ENCODE measurements at places on chromosomes 7 and 10.

GRCh38 chr10:122277526-122278136 lies 6.5 kb downstream of the BTBD16 start:
- DNase-seq: no peak

DNA sequence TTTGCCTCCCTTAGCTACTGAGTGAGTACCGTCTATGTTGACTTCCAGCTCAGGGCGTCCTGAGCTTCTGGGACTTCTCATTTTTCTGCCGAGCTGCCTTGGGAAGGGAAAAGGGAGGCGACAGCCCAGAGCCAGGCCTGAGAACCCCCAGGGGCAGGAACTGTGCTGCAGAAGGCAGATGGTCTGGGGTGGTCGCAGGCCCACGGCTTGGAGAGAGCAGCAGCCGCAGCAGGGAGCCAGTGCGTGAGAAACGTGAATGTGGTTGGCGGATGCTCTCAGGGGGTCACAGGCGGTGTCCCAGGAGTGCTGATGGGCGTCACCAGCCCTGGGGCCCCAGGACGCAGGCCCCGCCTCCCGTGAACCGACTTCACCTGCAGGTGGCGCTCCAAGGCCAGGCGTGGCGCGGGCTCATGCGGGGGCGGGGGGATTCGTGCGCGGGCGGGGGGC lies 9.2 kb upstream of the PWWP2B start:
- DNase-seq: peak; percentile 88

DNA sequence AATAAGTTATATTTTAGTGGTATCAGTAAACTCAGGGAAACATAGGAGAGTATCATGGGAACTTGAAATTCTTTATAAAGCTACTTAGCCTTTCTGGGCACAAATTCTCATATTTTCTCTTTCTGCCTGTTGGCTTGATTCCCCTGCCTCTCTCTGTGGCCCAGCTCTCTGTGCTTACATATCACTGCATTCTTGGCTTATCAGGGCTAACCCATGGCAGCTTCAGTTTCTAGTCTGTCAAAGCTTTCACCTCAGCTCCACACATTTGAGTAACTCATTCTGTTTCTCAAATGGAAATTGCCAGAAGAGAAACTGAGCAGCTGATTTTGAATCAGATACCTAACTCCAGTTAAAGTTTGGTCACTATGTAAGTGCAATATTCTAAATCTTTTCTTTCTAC lies 713.1 kb downstream of the DNAJB9 start:
- no peak for DNase-seq

DNA sequence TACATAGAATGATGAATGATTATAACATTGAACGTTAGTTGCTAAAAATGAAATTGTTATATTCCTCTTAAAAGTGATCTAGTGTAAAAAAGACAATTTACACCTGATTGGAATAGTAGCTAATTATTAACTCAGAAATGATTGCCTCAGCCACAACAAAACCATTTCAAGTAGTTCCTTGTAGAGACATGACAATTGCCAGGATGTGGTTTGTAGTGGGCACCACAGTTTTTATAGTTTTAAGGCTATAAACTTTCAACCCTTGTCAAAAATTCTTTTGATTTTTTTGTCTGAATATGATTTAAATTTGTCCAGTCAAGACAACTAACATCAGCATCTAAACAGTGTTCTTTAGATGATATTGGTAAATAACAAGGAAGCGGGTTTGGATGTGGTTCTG lies 145.2 kb downstream of the SUGCT start:
- DNase-seq: no peak

GRCh38 chr10:57430376-57430775 lies 837.3 kb downstream of the IPMK start:
- no peak for DNase-seq

DNA sequence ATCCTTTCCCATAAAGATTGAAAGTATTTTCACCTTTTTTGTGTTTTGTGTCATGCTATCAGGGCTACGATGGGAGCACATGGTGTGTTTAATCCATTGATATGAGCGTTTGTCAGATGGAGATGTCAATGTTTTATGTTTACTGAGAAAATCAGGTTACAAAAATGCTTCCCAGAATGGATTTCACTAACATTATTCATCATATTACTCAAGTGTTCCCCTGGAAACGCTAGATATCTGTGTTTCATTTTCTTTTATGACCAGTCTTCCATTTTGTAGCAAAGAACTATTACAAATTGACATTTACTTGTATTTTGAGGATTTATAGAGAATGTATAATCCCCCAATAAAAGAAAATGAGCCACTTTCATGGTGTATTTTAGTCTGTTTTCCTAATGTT lies 293.5 kb upstream of the AKR1E2 start:
- peak; percentile 4 for DNase-seq

DNA sequence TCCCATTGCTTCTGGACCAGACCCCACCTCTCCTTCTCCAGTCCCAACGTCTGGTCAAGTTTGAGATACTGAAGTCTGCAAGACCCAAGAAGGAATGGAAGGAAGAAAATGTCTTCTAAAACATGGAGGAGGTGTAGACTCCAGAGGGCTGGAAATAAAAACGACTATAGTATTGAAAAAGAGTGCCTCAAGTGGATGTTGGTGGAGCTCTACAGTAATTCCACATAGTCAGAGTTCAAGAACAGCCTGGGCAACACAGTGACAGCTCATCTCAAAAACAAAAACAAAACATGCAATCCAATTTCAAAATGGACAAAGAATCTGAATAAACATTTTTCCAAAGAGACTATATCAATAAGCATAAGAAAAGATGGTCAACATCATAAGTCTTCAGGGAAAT lies 2.3 kb upstream of the PCGF6 start:
- peak; percentile 9 for DNase-seq

DNA sequence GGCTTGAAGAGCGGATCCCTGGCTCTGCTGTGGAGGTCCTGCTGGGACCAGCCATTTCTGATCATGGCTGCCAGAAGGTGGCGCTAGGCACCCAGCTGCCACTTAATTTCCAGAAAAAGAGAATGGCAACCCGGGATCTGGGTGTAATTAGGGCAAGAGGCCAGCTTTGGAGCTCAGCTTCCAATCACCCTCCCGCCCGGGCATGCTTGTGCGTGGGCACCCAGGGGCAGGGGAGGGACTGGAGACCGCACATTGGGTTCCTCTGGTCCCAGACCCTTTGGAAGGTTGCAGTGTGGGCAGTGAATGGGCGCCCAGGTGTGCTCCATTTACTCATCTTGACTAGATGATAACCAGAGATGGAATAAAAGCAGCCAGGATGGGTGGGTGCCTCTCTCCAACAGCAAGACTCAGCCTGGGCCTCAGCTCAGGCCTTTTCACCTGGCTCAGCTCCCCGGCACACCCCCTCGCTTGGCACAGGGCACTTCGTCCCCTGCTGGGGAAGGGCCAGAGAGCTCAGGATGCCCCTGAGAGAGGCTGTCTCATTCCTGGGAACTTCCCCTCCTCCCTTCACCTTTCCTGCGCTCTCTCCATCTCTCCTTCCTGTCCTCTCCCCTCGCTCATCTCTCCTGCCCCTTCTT lies 14.7 kb downstream of the FAM241B start:
- peak; percentile 93 for DNase-seq

- no peak for DNase-seq
These were observed 37.0 kb upstream of the RHOBTB1 start for GRCh38 chr10:60980997-60981396.

GRCh38 chr7:2794836-2795636 lies 49.1 kb downstream of the GNA12 start:
- DNase-seq: no peak

GRCh38 chr7:47478017-47478344 lies 103.9 kb downstream of the TNS3 start:
- DNase-seq: no peak

DNA sequence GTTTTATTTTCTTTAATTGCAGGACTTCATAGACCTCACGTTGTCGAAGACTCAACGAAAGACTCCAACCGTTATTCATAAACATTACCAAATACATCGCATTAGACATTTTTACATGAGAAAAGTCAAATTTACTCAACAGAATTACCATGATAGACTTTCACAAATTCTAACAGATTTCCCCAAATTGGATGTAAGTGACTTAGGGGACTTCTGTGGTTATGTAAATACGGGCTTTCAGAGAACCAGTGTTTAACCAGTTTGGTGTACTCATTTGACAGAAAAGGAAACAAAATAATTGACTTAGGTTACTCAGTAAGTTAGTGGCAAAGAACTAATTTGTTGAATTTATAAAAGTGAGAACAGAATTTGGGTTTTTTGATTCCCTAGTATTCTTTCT lies 4.2 kb downstream of the GTPBP4 start:
- DNase-seq: no peak

GRCh38 chr7:156947120-156947843 lies 2.2 kb upstream of the NOM1 start:
- DNase-seq: no peak

DNA sequence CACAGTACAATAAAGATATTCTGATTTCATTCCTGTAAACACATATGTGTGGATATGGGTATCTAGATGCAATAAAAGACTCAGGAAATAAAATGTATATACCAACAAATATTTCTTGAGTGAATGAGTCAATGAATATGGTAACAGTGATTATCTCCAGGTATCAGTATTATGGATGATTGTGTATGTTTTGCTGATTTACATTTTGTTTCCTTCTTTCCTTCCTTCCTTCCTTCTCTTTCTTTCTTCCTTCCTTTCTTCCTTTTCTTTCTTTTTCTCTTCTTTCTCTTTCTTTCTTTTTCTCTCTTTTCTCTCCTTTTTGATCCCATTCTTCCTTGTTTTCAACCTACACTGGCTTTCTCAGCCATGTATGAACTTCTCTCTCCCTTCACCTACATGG lies 85.3 kb upstream of the DLX6 start:
- no peak for DNase-seq
